ENCODE measurements at places on chromosomes 13 and 19.
A peak's percentile ranks its signal among the peaks of the same experiment; 100 is the strongest.

GRCh38 chr19:46014941-46015686 lies 7.7 kb downstream of the PGLYRP1 start:
- DNase-seq = peak; percentile 35

GRCh38 chr13:79352107-79352506 lies 53.9 kb downstream of the RBM26 start:
- DNase-seq = no peak

DNA sequence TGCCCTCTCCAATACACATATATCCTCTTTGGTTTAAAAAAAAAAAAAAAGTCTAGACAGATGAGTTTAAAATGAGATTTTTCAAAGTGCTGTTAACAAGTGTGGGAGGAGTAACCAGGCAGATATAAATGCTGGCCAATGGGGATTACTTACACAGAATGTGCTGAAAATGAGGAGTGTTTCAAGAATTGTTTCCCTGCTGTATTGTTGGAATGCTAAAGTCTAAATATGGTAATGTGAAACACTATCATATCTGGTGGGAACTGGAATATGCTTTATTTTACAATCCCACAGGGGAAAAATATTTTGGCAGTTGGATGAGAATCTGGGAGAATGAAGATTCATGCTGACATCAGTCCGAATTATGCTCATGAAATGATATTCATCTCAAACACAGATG lies 250.7 kb downstream of the DCT start:
- DNase-seq = no peak

- no peak for DNase-seq
Observed at GRCh38 chr13:21637296-21637695, 33.3 kb upstream of the MICU2 start.

GRCh38 chr19:19170053-19170872 lies at the start of gene MEF2B:
MEF2B (minus strand) TSS chr19:19170263; CDS start chr19:19150735, 19,528 bp downstream.
- DNase-seq = peak; percentile 47

DNA sequence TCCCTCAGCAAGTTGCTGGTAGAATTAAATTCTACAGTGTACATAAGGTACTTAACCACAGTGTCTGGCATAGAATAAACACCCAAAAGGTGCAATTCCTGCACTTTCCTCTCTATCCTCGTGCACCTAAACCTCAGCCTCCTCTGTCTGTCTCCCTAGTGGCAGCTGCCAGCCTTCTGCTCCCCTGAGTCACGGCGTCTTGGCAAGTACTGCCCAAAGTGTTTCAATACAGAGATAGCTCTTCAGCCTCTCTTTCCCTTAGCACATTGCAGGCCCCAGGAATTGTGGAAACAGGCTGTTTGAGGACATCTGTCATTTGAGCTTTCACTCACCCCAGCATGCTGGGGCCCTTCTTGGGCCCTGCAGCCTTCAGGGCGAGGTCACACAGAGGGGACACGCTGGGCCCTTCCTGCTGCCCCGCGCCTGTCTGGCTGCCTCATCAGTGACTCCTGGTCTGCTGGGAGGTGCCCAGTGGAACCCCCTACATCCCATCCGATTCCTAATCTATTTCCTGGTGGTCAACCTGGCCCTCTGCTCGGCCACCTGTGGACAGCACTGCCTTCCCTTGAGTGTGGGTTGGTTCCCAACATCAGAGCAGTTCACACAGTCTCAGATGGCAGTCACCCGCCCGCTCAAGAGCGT lies 19.3 kb downstream of the COL4A2 start:
- no peak for DNase-seq

- DNase-seq = no peak
Observed at GRCh38 chr19:495402-496111, 729 bp upstream of the MADCAM1 start.
